Sigmoid colon (tissue), 7 donors: ENCODE measurements at places on chromosomes 13 and 19. TPM values are rescaled to one million over a fixed set of nuclear protein-coding genes. Genes with fewer than 3 reads are reported as not detected.

Gene PAN3
- 42.7 TPM for total RNA-seq

Gene C19orf73
- total RNA-seq = 1.8 TPM

Gene SERP2
- total RNA-seq = 6.9 TPM

Gene ATP8B3
- 0.68 TPM for total RNA-seq

Gene CASP14
- not detected for total RNA-seq

Gene TEX29
- total RNA-seq = 2.1 TPM

Gene SLITRK6
- 0.71 TPM for total RNA-seq

Gene ZNF90
- total RNA-seq = 4.4 TPM

Gene ZNF558
- 55.1 TPM for total RNA-seq

Gene ZNF878
- total RNA-seq = not detected

Gene CYP2B6
- total RNA-seq = not detected

Gene DLL3
- total RNA-seq = not detected

Gene LIPE
- total RNA-seq = 7.6 TPM

Gene ERICH4
- not detected for total RNA-seq

DNA sequence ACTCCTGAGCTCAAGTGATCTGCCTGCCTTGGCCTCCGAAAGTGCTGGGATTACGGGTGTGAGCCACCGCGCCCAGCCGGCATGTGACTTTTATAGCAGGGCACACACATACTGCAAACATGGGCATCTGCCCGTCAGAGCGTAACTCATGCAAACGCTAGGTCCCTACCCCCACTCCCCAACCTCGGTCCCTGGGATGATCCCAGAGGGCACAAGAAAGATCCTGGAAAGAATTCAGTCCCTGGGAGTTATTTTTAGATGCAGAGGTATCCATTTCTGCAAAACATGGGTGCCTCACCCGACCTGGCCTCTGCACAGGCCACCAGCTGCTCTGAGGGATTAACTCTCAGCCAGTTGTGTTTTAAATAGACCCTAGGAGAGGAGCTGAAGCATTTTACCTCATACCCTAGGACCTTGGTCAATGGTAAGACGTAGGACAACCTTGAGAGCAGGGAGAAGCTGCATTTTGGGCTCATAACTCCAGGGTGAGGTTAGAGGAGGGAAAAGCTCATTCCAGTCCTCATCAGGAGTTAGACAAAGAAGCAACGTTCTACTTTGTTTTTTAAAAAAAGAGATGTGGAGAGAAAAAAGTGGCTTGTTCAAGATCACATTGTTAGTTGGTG, 10.8 kb downstream of the TMEM38A start:
- no peaks in the 10 kb centered on the region for H3K27me3 ChIP-seq
- H3K27ac ChIP-seq = no peak overlapping the region
- no peaks in the 10 kb centered on the region for H3K36me3 ChIP-seq

GRCh38 chr13:42832341-42833096, 51.1 kb downstream of the FAM216B start:
- no peak for DNase-seq
- no peaks in the 10 kb centered on the region for H3K36me3 ChIP-seq
- no peaks in the 10 kb centered on the region for H3K4me1 ChIP-seq

- DNase-seq = no peak
- no peak overlapping the region for H3K4me3 ChIP-seq
- no peaks in the 10 kb centered on the region for H3K27me3 ChIP-seq
- H3K4me1 ChIP-seq = no peaks in the 10 kb centered on the region
Measured at GRCh38 chr13:113063091-113063491, 42.5 kb upstream of the F7 start.

DNA sequence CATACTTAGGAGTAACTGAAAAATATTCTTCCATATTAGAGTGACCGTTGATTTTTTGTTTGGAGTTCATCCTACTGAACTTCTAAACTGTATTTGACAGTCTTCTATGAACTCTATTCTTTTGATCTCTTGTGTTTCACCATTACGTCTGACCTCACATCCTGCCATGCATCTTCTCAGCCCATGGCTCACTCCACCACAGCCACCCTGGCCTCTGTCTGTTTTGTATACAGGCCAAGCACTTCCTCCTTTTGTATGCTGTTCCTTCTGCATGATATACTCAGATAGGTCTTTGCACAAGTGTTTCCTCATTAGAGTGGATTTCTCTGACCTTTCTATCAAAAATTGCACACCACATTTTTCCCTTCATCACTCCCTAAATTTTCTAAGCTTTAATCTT, 119.9 kb downstream of the MAB21L1 start:
- H3K27ac ChIP-seq = no peak overlapping the region
- H3K4me1 ChIP-seq = no peaks in the 10 kb centered on the region
- H3K36me3 ChIP-seq = no peaks in the 10 kb centered on the region
- DNase-seq = no peak
- no peak overlapping the region for H3K4me3 ChIP-seq

GRCh38 chr19:18636183-18636968, 452 bp upstream of the KLHL26 start:
- H3K27me3 ChIP-seq = no peaks in the 10 kb centered on the region
- peak overlapping the region; percentile 72 for H3K4me3 ChIP-seq
- peak overlapping the region; percentile 86 for H3K27ac ChIP-seq
- DNase-seq = peak; percentile 99
- H3K4me1 ChIP-seq = peaks cover 26% of the 10 kb centered on the region

DNA sequence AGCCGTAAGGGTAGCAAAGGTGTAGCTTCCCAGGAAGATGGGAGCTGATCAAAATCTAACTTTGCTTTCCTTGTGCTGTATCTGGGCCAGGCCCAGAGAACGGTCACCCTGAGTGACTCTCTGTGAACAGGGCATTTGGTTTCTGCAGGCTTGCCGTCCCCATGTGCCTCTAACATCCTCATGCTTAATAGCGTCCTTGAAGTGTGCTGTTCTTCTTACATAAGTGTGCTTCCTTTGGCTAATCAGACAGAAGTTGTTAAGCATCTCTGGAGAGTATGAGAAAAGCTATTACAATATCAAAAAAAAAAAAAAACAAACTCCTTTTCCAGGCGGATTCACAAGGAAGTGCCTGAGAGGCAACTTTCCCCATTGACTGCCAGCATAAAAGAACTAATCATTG, 503.7 kb downstream of the DIAPH3 start:
- no peaks in the 10 kb centered on the region for H3K36me3 ChIP-seq
- H3K4me1 ChIP-seq = no peaks in the 10 kb centered on the region
- H3K4me3 ChIP-seq = no peak overlapping the region
- DNase-seq = no peak
- H3K27ac ChIP-seq = no peak overlapping the region

DNA sequence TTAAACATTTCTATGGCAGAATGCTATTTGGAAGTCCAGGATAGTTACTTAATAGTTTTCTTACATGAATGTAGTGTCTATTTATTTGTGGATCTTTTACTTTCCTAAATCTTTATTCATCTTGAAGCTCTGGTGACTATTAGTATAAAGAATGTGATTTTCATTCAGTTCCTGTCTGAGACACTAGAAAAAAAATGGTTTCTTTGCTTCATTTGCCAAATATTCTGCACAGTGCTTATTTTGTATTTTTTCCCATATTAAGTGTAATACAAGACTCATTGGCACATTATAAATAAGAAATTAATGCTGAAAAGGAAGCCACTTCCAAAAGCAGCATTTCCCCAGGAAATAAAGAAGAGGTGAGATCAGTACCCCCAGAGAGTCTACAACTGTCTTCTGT, 109.8 kb downstream of the POSTN start:
- H3K4me3 ChIP-seq = no peak overlapping the region
- H3K27ac ChIP-seq = no peak overlapping the region
- H3K27me3 ChIP-seq = no peaks in the 10 kb centered on the region
- no peak for DNase-seq

DNA sequence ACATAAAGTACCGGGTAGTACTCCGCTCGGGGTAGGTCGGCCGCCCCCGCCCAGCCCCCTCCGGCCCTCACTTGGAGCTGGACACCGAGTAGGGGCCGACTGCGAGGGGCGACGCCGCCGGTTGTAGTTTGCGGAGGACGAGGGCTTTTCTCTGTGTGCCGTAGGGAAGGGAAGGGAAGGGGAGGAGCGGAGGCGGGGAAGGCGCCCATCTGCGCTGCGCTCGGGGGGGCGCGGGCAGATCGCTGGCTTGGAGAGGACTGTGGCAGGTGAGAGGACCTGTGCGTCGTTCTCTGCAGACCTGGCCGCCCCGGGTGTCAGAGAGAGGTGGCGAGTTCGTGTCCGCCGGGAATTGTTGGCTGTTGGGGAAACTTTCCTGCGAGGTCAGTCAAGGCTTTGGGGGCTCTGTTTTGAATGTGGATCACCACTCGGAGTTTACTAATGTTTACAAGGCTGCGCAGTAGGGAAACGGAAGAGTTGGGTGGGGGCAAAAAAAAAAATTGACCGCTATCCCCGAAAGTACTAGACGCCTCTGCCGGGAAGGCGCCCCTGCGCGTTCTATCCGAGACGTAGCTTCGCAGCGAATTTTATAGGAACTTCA, 1.4 kb downstream of the ING1 start:
- peak overlapping the region; percentile 75 for H3K4me3 ChIP-seq
- no peaks in the 10 kb centered on the region for H3K4me1 ChIP-seq
- no peaks in the 10 kb centered on the region for H3K27me3 ChIP-seq
- DNase-seq = peak; percentile 86
- peak overlapping the region; percentile 100 for H3K27ac ChIP-seq
- peaks cover 6% of the 10 kb centered on the region for H3K36me3 ChIP-seq

DNA sequence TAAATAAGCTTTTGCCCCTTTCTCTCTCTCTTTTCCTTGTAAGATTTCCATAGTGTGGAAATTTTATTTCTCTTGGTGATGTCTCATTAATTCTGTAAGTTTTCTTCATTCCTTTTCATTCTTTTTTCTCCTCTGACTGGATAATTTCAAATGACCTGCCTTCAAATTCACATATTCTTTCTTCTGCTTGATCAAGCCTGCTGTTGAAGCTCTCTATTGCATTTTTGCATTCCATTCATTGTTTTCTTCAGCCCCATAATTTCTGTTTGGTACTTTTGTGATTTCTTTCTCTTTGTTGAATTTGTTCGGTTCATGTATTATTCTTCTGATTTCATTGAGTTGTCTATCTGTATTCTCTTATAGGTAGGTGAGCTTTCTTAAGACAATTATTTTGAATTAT, 42.2 kb upstream of the ZNF507 start:
- H3K27me3 ChIP-seq = no peaks in the 10 kb centered on the region
- no peaks in the 10 kb centered on the region for H3K4me1 ChIP-seq
- no peak overlapping the region for H3K27ac ChIP-seq
- H3K4me3 ChIP-seq = no peak overlapping the region

DNA sequence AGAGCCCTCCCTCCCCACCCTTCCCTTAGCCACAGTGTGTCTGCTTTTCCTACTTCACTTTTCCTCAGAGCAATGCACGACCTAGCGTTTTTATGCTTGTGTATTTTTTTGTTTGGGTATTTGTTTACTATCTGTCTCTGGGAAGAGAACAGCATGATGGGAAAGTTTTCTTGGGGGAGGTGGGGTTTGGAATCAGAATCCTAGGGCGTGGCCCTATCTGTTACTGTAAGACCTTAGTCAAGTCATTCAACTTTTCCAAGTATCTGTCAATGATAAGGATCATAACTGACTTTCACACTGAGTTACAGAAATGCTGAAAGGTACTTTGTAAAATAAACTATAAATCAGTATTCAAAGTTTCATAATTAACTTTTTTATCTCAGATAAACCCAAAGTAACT, 146.3 kb upstream of the WASF3 start:
- no peak for DNase-seq
- H3K36me3 ChIP-seq = peaks cover 26% of the 10 kb centered on the region
- no peak overlapping the region for H3K4me3 ChIP-seq
- H3K27ac ChIP-seq = no peak overlapping the region
- peaks cover 4% of the 10 kb centered on the region for H3K4me1 ChIP-seq
- no peaks in the 10 kb centered on the region for H3K27me3 ChIP-seq

GRCh38 chr19:19575411-19575810, 37.3 kb downstream of the CILP2 start:
- no peaks in the 10 kb centered on the region for H3K27me3 ChIP-seq
- H3K4me1 ChIP-seq = no peaks in the 10 kb centered on the region
- DNase-seq = no peak
- H3K27ac ChIP-seq = no peak overlapping the region

DNA sequence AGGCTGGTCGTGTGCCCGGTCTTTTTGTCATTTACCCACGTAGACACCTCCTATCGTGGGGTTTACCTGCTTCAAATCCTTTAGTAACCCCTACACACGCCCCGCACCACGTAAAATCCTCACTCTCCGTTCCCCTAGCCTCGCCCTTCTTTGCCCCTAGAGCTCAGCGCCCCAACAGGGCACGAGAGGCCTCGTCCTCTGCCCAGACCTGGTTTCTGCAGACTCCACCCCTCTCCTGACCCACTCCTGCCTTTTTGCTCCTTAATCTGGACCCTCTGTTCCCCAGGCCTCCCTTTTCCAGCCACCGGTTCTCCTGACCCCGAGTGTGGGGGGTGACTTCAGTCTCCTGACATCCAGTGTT, 412 bp downstream of the ZNF528 start:
- H3K27ac ChIP-seq = peak overlapping the region; percentile 70
- peaks cover 19% of the 10 kb centered on the region for H3K4me1 ChIP-seq

GRCh38 chr19:51060336-51060735, 4.6 kb downstream of the KLK13 start:
- H3K27ac ChIP-seq = no peak overlapping the region
- H3K36me3 ChIP-seq = no peaks in the 10 kb centered on the region
- no peaks in the 10 kb centered on the region for H3K4me1 ChIP-seq
- no peak for DNase-seq

DNA sequence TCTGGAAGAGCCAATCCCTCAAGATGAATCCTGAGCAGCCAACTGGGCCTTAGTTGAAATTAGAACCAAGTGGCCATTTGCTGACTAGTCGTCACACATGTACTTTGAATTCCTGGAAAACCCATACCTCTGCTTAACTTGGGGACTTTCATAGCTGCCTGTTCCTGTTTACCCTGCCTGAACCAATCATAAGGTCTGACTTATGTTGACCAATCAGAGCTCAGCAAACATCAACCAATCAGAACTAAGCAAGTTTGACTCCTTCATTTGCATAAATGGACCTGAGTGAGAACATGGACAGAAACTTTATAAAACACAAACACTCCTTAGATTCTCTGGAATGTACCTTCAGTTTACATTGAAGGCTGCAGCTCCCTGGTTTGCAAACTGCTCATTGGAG, 50.8 kb downstream of the LATS2 start:
- no peaks in the 10 kb centered on the region for H3K36me3 ChIP-seq
- peaks cover 82% of the 10 kb centered on the region for H3K4me1 ChIP-seq
- no peak for DNase-seq

GRCh38 chr13:58081301-58081820, 449.8 kb downstream of the PCDH17 start:
- no peak overlapping the region for H3K4me3 ChIP-seq
- DNase-seq = no peak
- no peaks in the 10 kb centered on the region for H3K4me1 ChIP-seq
- H3K27me3 ChIP-seq = no peaks in the 10 kb centered on the region
- no peak overlapping the region for H3K27ac ChIP-seq

DNA sequence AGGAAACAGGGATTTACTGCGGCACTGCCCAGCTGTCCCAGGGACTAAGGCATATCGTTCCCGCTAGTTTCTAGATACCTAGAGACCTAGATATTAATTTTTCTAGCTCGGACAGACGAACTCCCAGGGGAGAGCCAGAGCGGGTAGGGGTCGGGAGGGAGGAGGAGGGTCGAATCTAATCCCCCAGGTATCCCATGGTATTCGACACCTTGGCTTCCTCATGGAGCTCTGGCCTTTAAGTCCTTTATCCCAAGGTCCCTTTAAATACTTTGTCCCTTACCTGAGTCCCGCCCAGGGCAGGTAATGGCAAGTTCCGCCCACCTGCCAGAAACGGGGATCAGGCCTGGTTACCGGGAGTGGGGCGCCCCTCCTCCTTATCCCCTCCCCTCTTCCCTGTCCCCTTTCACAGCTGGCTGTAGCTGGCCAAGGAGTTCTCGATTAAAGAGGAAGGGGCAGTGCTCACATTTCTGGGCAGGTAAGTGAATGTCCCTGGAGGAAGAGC, at the start of gene PRRG2:
Gene PRRG2, plus strand, starts transcription at position 310 of the 502 bp plus-strand sequence. CDS start 1,904 bp downstream, outside the sequence.
- H3K4me1 ChIP-seq = peaks cover 22% of the 10 kb centered on the region
- peak within 1 kb of the TSS; percentile 51 for H3K4me3 ChIP-seq
- no peak for DNase-seq
- peak within 1 kb of the TSS; percentile 80 for H3K27ac ChIP-seq
